ENCODE measurements at places on chromosomes 5 and 9. TPM values are rescaled to one million over a fixed set of nuclear protein-coding genes. Genes with fewer than 3 reads are reported as not detected.
A peak's percentile ranks its signal among the peaks of the same experiment; 100 is the strongest.

The SOX30 gene
- not detected for total RNA-seq

GRCh38 chr5:35045280-35045679 lies 2.5 kb downstream of the AGXT2 start:
- no peak for DNase-seq

The CDH12 gene
- 6.2 TPM for total RNA-seq

The GLRA1 gene
- not detected for total RNA-seq

GRCh38 chr9:96382175-96382574 lies 1.3 kb downstream of the SLC35D2 start:
- peak; percentile 47 for DNase-seq

- no peak for DNase-seq
These were observed 1655.4 kb upstream of the NUDT12 start for GRCh38 chr5:105218018-105218417.

The MSMP gene
- total RNA-seq = not detected

DNA sequence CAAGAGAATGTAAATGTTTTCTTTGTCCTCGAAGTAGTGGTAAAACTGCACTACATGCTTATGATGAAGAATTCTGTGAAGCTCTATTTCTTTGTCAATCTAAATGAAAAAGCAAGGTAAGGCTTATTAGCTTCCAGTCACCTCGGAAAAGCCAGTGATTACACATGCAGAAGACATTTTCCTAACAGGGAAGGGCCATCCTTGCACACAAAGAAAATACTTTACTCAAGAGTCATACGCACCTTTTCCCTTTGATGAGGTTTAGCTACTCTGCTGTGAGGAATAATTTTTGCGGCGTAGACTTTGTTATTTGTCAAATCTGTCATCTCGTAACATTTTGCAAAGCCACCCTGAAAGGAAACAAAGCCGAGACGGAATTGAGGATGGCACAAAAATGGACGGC lies 1.1 kb downstream of the PLK2 start:
- peak; percentile 35 for DNase-seq

GRCh38 chr5:95959051-95959887 lies 2.4 kb downstream of the ELL2 start:
- no peak for DNase-seq

- no peak for DNase-seq
These were observed 942 bp downstream of the PHF2 start for GRCh38 chr9:93577078-93577974.

DNA sequence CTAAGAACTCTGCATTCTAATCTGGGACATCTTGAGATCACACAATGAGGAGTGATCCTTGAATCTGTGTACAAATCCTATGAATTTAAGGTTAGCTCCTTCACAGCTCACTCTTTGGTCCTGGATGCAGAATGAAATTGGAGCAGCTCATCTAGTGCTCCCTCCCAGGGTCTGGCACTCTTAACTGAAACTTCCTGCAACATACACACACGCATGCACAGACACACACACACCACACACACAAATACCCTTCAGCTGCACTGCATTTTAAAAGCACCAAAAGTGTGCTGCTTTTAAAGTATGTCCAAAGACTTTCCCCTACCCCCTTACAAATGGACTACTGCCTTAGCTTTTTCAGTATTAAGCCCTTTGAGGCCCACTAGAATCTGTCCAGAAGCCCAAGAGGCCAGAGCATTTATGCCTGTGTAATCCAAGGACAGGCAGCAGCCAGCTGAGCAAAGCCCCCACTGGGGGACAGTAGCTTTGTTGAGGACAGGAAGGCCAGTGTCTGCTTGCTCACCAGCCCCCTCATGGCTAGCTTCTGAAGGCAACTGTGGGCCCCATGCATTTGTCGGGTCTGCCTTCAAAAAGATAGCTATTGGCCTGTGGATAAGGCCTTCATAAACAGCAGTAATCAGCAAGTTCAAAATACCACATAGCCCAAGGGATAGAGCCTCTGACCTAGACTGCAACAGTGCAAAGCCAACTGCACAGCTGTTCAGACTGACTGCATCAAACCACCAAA lies 43.6 kb downstream of the CDO1 start:
- no peak for DNase-seq

The EDIL3 gene
- total RNA-seq = 45.8 TPM

The PCDHB14 gene
- 0.88 TPM for total RNA-seq

The PCDHGA7 gene
- total RNA-seq = 5.5 TPM

- DNase-seq = peak; percentile 84
These were observed 181.5 kb upstream of the OTULINL start for GRCh38 chr5:14400085-14400484.

DNA sequence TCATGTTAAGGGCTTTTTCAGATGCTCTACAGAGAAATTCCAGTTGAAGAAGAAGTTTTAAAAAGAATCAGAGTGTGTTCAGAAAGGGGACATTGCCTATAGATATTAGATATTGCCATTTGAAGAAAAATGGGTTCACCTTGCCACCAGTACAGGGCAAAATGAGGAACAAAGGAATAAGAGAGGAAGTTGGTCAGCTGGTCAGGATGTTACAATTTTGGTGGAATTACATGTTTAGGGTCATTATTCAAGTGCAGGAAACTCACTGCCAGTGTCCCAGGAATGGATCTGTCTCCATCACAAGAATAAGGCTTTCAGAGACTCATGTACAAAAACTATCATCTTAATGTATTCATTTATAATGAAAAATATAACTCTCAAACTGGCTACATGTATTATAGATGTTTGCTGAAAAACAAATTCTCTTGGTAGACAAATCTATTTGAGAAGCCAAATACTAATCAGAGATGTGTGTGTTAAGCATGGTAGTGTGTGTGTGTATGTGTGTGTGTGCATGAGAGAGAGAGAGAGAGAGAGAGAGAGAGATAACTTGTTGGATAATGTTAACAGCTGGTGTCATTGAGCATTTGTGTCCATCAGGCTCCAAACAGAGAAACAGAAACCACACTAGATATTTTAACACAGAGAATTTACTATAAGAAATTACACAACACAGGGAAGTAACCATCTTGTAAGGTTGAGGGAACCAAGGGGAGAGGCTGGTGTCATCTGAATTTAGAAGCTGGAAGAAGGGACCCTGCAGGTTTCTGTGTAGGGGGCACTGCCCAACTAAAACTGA lies 5.0 kb upstream of the C1QTNF3 start:
- DNase-seq = no peak

DNA sequence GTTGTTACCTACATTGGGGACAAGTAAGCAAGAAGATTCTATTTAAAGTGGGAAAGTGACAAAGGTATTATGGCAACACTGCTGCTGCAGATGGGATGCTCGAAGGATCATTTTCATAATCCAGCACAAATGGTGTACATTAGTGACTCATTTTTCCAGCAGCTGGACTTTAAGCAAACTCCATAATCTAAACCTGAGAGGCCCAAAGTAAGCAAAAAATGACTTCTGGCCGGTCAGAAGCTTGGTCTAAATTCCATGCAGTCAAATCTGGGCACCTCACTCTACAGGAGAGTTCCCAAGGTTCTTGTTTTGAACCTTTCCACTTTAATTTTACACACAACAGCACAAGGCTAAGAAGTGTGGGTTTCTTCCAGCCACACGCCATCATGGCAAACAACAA lies 43.6 kb upstream of the TRAF1 start:
- no peak for DNase-seq

- DNase-seq = peak; percentile 78
These were observed 127.7 kb upstream of the BASP1 start for GRCh38 chr5:17089690-17090089.

The OR13C3 gene
- total RNA-seq = not detected

GRCh38 chr5:40221796-40222195 lies 457.9 kb upstream of the PTGER4 start:
- peak; percentile 87 for DNase-seq

DNA sequence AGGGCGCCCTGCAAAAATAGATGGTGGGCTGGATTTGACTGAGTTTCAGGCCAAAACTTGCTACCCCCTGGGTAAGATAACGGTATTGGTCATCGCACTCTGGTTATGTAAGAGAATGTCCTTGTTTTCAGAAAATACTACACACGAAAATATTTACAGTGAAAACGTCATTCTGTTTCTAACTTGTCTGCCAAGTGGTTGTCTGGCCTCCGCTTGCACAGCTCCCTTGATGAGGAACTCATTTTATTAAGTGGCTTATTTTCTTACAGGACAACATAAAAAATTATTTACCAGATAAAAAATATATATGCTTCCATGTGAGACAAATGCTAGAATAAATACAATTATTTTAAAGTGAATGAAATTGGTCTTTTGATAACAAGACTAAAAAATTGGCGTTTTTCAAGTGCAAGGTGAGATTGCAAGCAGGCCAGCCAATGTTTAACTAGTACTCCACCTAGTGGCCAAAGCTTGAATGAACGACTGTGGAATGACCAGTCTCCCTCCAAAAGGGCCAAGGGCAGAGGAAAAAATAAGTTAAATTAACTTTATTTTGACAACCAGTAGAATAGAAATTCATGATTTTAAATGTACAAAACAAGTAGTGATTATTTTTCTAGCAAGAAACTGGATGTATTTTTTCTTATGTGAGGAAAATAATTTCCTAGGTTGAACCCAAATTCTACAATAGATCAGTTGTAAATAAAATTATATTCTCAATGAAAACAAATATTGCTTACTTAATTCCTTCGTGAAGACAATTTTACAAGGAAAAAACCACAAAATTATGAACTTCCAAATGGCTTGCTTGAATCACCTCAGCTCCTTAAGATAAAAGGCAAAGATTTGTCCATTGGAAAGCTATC lies 93.2 kb downstream of the ZFAND5 start:
- peak; percentile 49 for DNase-seq

The ANGPTL2 gene
- 36.3 TPM for total RNA-seq

DNA sequence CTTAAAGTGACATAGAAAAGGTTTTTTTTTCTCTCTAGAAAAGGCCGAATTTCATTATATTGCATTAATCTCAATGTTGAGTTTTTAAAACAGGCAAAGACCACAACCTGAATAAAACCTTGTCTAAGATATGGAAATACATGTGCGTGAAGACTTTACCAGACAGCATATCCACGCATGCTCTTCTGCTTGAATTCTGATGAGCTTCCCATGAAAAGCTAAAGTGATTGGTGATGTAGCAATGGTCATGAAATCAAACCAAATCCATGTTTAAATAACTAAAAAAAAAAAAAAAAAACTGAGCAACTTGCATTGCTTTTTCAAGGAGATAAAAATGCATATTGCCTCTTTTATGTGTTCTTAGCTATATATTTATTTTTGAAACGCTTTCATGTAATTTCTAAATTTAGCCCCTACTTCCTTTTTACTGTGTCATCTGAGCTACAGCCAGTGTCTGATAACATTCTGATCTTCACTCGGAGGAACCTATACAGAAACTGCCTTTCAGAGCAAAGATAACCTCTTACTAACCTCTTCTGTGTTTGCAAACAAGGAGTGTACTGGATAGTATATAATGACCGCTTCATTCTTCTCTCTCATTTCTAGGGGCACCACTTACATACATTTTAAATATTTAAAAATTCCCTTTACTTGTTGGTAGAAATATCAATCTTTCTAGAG lies 179.1 kb upstream of the GNA14 start:
- peak; percentile 21 for DNase-seq

- DNase-seq = no peak
These were observed 119.7 kb downstream of the FAM174A start for GRCh38 chr5:100654895-100655294.

The PCDHB16 gene
- total RNA-seq = 2.1 TPM

DNA sequence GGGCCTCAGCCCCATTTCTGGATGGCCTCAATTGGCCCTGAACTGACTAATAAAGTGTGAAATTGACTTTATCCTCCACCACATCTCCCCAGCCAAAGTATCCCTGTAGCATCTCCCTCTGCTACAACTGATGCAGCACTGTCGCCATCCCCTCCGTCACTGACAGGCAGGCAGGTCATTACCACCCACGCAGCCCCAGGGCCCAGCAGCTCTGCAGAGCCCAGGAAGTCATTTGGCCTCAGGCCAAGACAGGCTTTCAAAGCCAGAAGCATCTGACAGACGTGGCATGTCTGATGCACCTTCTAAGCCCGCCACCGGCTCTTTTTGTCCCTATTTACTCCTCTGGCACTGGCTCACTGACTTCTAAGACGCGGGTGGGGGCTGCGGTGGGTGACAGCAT lies 65.3 kb downstream of the ARHGEF37 start:
- peak; percentile 40 for DNase-seq

GRCh38 chr5:143605403-143606005 lies 202.0 kb upstream of the NR3C1 start:
- peak; percentile 26 for DNase-seq

DNA sequence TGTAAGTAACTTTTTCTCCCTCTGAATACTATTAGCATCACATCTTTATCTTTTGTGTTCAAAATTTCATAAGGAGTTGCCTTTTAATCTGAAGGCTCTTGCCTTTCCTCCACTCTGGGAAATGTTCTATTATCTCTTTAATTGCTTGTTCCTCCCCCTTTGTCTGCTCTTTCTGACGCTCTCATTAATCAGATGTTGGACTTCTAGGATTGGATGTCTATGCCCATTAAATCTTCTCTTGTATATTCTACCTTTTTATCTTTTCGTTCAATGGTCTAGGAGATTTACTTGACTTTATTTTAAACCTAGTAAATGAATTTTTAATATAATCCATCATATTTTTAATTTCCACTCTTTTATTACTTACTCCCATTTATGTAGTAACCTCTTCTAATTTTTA lies 76.7 kb downstream of the MARCHF3 start:
- no peak for DNase-seq

GRCh38 chr5:81313686-81314085 lies 12.3 kb downstream of the ZCCHC9 start:
- DNase-seq = no peak

The SLCO6A1 gene
- 0.60 TPM for total RNA-seq

The C9orf85 gene
- 10.8 TPM for total RNA-seq

DNA sequence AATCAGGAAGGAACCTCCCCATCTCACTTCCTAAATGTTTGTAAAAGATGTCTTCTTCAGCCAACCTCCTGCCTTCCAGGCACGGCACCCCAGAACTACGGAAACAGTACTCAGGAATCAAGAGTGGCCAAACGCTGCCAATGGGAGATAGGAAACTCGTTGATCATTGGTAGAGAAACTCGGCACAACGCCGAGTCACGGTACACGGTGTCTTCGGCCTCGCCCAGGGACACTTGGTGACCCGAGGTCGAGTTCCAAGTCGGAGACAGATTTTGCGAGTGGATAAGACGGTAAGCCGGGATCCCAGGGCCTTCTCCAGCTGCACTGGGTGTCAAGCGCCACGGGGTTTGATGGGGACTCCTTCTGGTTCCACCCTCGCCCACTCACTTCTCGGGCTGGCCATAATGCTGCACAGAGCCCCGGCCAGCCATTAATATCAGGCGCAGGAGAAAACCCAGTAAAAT lies 343 bp downstream of the KIAA0825 start:
- peak; percentile 73 for DNase-seq

Measured in RPMI7951 (cell line).